ENCODE measurements at places on chromosomes 3 and 15.

- DNase-seq: no peak
These were observed 64.9 kb upstream of the ZBTB20 start for GRCh38 chr3:115211810-115212492.

DNA sequence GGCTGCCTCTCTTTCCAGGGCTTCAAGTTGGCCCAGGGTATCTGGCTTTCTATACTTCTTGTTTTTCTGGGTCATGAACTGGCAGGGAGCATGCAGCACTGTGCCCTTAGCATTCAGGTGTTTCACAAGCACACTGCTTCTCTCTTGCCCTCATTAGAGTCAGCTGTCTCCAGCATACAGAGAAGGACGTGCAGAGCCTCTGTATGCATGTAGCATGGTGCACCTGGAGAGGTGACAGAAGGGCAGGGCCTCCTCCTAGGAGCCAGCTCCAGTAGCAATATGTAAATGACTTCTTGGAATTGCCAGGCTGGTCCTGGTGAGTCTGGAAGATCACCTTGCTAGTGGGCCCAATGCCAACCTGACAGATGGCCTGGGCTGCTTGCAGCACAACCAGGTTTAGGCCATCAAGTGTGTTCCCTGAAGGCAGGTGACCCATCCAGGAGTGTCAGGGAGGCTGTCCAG lies 44.8 kb upstream of the ATP2C1 start:
- DNase-seq: no peak

- DNase-seq: no peak
These were observed 197.1 kb upstream of the TPM1 start for GRCh38 chr15:62845241-62846126.

DNA sequence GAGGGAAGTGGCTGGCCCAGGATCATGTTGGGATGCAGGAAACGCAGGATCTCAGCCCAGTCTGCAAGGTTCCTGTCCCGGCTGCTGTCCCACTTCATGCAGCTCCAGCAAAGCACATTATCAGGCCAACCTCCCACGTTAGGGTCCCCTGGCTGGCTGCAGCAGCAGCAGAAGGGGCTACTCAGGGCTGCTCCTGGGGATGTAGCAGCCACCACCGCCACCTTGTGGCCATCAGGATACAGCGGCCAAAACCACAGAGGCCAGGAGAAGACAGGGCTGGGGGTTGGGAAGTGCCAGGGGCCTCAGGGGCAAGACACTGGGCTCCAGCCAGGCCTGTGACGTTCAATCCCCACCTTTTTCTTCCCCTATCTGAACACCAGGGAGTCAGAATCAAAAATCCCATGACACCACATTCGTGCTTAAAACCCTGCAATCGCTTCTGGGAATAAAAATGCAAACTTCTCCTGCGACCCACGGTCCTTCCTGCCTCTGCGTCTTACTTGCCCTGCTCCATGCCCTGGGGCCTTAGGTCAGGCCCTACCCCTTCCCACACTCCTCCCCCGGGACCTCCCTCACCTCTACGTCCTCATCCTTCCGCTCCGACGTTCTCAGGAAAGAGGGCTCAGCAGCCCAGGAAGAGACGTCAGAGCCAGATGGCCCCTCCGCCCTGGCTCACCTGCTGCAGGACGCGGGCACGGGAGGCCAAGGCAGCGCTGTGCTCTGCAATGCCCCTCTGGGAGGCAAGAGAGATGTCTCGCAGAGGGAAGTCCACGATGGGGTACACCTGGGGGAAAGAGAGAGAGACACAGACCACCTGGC lies 21.5 kb downstream of the SSUH2 start:
- DNase-seq: peak; percentile 43

DNA sequence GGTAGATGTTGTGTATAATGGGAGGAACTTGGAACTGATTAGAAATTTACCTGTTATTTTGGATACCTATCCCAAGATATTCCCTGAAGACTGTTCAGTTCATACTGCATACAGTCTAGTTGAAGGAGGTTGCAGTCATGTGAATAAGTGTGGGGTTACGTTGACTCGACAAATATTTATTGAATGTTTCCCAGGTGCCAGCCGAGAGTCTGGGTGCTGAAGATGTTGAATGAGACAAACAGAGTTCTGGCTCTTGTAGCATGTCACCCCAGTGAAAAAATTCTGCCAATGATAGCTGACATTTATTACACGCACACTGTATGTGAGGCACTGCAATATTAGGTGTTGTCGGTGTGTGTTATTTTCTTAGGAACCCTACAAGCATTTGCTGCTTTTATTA lies 176.0 kb downstream of the KCNMB2 start:
- DNase-seq: no peak

- DNase-seq: no peak
These were observed 13.3 kb downstream of the VILL start for GRCh38 chr3:38003817-38004414.

- no peak for DNase-seq
These were observed 210.2 kb downstream of the THSD4 start for GRCh38 chr15:71325481-71325880.

- no peak for DNase-seq
These were observed 100.7 kb upstream of the PTPRG start for GRCh38 chr3:61460636-61461035.

DNA sequence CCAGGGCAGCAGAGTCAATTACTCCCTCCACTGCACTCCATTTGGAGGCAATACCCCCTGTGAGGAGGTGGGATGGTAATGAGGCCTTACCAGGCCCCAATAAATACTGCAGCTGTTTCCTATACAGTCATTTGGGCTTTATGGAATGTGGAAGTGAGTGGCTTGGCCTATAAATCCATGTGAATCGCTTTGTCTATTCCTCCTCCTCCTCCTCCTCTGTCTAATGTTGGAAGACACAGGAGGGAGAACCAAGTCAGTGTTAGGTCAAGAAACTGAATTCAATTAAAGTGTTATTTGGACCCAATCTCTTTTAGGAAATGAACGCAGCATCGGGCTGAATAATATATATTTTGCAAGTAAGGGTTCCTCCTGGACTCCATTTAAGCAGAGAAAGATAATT lies 17.3 kb upstream of the SRGAP3 start:
- DNase-seq: no peak

Data from stimulated activated CD4-positive, alpha-beta T cell treated with anti-CD3 and anti-CD28 coated beads, Interleukin-2, amount 100 ng/mL, for 48 hours (primary cell).